Stimulated activated CD4-positive, alpha-beta T cell treated with anti-CD3 and anti-CD28 coated beads, Interleukin-4, amount 100 ng/mL, for 24 hours (primary cell): ENCODE measurements at places on chromosomes 6 and 20.
A peak's percentile ranks its signal among the peaks of the same experiment; 100 is the strongest.

GRCh38 chr20:36094497-36094896 is 60.0 kb upstream of the EPB41L1 start:
- no peak for DNase-seq

DNA sequence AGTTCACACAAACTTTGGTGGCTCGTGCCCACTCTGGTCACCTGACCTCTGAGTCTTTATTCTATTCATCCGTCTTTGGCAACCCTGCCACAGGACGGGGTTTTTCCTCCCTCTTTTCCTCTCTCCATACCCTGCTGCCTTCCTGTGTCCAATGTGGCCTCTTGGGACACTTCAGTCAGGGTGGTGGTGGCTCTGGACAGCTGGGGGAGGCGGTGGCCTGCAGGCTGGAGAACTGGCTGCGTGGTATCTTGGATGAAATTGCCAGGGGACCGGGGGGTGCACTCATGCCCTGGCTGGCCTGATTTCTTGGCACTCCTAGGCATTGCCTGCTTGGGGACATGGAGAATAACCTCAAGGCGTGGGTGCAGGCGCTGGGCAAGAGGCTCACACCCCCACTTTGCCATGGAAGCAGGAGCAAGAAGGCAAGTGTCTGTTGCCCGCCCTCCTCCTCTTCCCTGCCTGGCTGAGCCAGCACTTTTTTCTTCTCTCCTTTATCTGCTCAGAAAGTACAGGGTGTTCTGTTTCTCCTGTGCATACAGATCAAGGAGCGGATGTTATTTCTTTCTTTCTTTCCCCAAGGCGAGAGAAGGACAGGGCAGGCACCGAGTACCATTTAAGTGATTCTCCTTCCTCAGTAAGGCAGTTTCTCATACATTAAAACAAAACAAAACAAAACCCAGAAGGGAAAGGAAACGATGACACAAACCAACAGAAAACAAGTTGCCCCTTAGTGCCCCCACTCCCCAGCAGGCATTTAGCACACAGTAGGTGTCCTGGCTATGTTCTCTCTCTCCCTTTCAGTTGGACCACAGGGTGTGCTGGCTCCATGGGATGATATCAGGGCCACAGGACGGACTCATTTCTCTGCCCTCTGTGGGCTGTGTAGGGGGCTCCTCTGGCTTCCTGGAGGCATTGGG is 155.5 kb upstream of the RNF24 start:
- no peak for DNase-seq

- no peak for DNase-seq
Observed at GRCh38 chr20:17925141-17925939, 43.3 kb downstream of the SNX5 start.

GRCh38 chr6:8059129-8059528 is 5.1 kb downstream of the BLOC1S5 start:
- no peak for DNase-seq

GRCh38 chr6:152078001-152078400 is 270.5 kb downstream of the ESR1 start:
- DNase-seq, result no peak

- DNase-seq, result no peak
Observed at GRCh38 chr6:106046116-106046853, 39.9 kb upstream of the PRDM1 start.

DNA sequence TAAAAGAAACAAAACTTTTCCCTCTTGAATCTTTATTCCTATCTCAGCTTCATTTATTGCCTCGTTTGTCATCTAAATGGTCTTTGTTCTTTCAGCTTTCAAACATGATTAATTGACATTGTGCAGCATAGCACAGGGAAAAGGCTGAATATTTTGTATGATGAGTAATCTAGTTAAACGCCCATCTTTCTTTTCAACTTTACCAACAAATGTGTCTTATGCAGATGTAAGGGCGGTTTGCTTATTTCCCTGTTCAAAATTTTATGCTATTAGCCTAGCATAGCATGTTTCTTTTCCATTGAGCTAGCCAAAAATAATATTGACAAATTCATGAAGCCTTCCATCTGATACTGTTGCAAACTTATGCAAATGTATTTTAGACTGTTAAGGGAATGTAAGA is 176.4 kb upstream of the AKAP12 start:
- no peak for DNase-seq

DNA sequence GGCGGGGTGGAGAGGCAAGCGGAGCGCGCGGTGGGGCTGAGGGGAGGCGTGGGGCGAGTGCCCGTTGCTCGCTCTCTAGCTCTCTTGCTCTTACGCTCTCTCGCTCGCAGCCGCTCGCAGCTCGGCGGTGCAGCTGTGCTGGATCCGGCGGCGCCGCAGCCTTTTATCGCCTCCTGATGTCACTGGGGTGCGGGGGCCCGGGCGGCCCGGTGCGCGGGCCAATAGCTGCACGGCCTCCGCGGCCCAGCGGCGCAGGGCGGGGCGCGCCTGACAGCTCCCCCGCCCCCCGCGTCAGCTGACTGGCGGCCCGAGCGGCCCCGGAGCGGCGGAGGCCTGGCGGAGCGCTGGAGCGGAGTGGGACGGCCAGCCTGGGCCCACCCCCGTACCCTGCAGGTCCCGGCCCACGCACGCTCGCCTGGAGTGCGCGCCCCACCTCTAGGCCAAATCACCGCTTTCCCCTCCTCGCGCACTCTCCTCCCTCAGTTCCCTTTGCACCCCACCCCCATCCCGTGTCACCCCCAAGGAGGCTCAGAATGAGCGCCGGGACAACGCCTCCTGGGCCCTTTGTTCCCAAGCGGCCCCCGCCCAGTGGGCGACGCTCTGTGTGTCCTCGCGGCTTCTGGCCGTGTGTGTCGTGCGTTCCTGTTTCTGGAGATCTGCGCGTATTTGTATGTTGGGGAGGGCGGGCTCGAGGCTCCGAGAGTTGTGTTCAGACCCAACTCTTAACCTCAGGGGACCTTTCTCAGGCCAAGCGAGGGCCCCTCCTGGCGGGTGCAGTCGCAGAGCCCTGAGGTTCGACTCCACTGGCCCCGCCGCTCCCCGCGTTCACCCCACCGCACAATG is at the start of gene MAFB:
MAFB (minus strand) TSS at position 137 of the 843 bp plus-strand sequence. CDS start 386 bp downstream, outside the sequence.
- peak; percentile 17 for DNase-seq

- no peak for DNase-seq
Observed at GRCh38 chr20:49490689-49491088, 8.2 kb upstream of the KCNB1 start.

DNA sequence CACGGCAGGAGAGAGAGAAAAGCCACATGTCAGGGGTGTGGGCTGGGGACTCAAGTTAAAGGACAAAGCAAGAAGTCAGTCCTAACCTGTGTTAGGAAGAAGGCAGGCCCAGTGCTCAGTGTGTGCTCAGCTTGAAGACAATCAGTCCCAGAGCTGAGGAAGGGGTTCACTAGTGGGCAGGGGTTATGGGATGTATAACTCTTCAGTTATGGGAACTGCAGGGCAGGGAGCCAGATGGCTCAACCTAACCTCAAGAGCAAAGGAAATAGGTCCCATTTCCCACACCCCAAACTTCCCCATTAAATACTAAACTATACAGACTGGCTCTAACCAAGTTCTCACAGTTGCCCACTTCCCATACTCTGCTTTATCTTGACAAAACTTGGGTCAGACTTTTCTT is 7.4 kb upstream of the SSTR4 start:
- no peak for DNase-seq

GRCh38 chr6:117079951-117080350 is 185.4 kb upstream of the VGLL2 start:
- no peak for DNase-seq

GRCh38 chr6:122722746-122723145 is 56.8 kb upstream of the FABP7 start:
- DNase-seq, result no peak

GRCh38 chr20:33237989-33238388 is 2.2 kb downstream of the BPIFA1 start:
- DNase-seq, result no peak

DNA sequence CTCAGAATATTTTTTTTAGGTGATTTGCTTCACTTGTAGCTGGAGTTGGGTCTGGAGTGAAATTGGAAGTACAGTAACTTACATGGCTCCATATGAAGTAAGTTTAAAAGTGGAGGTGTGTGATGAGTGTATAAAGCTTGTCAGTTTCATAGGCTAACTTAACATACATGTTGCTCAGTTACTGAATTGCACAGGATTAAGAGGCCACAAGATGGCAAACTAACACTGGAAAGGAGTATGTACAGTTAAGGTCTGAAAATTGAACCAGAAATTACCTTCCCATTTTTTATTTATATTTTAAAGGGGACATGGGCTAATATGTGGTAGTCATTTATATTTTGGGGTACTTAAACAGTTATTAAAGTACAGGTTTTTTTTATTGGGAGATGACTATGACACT is 45.3 kb upstream of the SMIM8 start:
- no peak for DNase-seq

GRCh38 chr20:53168491-53168890 is 196.3 kb downstream of the TSHZ2 start:
- no peak for DNase-seq

GRCh38 chr6:18432619-18433018 is 45.5 kb downstream of the RNF144B start:
- DNase-seq, result no peak

GRCh38 chr6:128112494-128112893 is 211.6 kb upstream of the THEMIS start:
- DNase-seq, result no peak

GRCh38 chr6:139640448-139640847 is 266.0 kb upstream of the CITED2 start:
- DNase-seq, result no peak

- no peak for DNase-seq
Observed at GRCh38 chr6:109257494-109257893, 124.8 kb downstream of the CD164 start.

- DNase-seq, result peak; percentile 51
Observed at GRCh38 chr6:136723780-136724179, 68.5 kb downstream of the MAP3K5 start.

GRCh38 chr20:48760403-48760983 is 67.3 kb downstream of the PREX1 start:
- DNase-seq, result peak; percentile 73

- no peak for DNase-seq
Observed at GRCh38 chr6:66184091-66184490, 477.1 kb upstream of the EYS start.

- DNase-seq, result peak; percentile 84
Observed at GRCh38 chr6:37517411-37517812, 17.7 kb upstream of the CCDC167 start.

DNA sequence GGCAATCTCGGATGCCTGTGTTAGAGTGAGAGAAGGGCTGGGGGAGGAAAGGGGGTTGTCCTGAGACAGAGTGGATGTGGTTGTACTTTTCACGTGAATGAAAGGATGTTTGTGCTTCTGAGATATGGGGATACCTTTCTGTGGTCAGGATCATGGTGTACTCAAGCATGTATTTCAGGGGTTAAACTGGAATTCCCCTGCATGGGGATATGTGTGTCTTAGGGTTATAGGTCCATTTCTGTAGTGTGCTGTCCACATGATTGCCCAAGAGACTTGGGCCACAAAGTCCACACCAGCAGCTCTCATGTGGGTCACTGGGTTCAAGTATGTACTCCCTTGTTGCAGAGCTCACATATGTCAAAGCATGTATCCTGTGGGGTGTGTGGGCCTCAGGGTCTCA is 10.5 kb downstream of the SYNGAP1 start:
- no peak for DNase-seq

- no peak for DNase-seq
Observed at GRCh38 chr6:117264692-117265409, 507 bp upstream of the VGLL2 start.

DNA sequence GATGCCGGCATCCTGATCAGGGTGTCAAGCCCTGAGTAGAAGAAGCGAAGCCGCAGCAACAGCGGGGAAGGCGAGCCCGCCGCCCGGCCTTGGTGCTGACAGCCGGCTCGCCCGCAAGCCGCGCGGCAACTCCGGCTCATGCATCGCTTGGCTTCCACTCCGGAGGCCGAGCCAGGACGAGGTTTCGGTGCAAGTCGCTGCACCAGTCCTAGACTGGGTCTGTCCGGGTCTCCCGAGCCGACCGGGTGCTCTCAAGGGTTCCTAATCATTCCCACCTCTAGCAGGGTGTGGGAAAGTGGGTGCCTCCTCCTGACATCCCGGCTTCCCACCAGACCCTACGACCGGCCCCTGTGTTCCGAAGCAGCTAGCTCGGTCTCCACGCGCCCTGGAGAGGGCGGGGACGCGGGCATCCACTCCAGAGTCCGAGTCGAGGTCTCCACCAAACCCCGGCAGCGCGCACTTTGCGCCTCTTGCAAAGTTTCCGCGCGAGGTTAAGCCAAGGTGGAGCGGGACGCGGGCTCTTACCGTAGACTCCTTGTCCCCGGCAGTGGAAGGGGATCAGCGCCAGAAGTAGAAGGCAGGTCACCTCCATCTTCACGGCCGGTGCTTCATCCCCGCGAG is 1.4 kb downstream of the MDGA1 start:
- peak; percentile 23 for DNase-seq

DNA sequence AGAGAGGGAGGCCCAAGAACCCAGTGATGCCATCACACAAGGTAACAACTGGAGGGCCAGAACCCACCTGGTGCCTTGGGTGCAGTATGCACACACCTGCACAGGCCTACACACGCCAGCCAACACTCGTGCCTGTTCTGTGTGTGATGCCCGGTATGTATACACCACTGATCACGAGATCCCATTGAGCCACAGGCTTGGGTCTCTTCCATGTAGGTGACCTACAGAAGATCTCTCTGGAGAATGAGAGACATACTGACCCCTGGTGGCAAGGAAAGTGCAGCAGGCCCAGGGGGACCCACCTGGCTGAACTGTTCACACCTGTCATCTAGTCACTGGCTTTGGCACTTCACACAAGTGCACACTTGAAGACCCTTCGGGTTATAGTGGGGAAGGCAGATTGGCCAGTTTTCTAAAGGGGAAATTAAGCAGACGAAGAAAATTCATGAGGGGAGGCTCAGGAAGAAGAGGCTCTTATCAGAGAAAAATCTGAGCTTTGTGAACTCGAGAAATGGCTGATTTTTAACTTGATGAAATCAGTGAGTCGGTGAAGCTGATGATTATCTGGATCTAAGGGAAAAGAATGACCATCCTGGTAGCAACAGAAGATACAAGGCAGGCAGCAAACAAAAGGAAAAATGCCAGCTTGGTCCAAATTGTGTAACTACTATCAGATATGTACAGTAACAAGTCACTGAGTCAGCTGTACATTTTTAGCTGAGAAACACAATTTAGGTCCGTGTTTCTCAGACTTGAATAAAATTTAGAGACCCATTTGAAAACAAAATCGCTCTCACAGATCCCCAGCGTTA is 69.1 kb upstream of the PBOV1 start:
- peak; percentile 49 for DNase-seq

DNA sequence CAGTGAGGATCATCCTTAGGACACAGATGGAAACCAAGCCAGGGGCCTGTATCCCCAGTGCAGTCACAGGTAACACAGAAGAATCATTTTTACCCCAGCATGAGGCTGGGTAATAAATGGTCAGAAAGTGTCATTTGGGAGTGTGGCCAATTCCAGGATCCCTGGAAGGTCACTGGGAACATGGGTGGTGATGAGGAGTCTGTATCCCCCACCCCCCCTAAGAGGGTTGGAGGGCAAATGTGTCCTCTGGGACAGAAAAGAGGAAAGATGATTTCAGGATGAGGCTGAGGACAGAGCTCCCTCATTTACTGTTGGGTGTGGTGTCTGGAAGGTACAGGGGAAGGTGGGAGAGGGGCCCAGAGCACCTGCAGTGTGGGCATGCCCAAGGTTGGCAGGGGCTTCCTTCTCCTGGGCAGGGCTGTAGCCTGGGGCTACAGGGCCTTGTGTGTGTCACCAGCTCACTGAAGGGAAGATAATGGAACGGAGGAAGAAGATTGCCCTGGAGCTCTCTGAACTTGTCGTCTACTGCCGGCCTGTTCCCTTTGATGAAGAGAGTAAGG is 34.5 kb downstream of the PLCG1 start:
- peak; percentile 1 for DNase-seq
